ENCODE measurements at places on chromosomes 1 and 21.
A peak's percentile ranks its signal among the peaks of the same experiment; 100 is the strongest.

DNA sequence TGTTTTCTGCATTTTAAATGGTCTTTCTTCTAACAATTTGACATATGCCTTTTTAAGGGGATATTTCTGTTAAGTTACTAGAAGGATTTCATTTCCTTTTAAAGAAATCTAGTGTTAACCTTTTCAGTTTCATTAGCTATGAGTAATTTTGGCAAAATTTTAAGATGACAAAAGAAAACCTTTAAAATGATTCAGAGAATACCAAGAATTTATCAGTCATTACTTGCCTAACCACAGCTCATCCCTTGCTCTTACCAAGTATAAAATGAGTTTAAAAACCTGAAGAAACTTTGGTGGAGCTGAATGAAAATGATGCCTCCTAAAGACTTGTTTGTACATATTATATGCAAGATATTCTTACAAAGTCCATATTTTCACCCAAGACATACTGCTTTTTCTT is 101.7 kb downstream of the NEK7 start:
- no peak for DNase-seq

GRCh38 chr1:14568716-14569355 is 29.6 kb upstream of the KAZN start:
- DNase-seq: no peak

DNA sequence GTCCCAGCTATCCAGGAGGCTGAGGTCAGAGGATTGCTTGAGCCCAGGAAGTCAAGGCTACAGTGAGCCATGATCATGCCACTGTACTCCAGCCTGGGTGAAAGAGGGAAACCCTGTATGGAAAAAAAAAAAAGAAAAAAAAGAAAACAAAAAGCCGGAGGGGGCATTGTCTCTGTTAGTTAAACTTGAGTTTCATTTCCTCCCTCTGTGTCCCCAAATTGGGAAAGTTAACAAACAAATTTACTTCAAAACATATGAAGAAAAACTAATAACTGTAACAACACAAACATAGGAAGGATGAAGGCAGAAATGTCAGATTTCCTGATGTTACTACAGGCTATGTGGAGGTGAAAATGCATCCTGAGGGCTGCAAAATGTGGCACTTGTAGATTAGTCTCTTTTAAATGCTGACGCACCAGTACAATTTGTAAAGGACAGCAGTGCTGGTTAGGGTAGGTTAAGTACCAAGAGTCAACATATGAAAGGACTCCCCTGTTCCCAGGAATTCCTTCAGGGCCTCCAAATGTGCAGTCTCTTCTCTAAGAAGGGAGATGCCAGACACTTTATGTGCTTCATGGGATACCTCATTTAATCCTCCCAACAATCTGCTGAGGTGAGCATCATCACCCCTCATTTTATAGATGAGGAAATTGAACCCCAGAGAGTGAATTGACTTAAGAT is 52.9 kb downstream of the DEGS1 start:
- DNase-seq: no peak

- DNase-seq: no peak
These were observed 43.0 kb downstream of the ATP6V1G3 start for GRCh38 chr1:198497326-198498102.

- no peak for DNase-seq
These were observed 25.6 kb downstream of the SLC45A1 start for GRCh38 chr1:8343464-8344001.

DNA sequence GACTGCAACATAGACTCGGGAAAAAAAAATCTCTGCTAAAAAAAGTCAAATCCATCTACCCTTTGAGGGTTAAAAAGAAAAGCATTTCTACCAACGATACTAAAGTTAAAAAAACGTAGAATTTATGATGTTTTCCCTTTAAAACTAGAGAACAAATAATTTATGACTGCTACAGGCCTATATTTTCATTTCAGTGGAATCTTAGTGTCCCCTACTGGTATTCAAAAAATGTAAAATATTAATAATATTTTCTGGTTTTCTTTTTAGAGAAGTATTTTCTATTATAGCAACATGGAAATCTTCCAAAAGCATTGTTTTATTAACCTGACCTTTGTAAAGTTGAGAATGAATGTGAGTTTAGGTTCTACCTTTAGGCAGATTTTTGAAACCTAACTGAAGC is 1582.2 kb downstream of the MRPL39 start:
- no peak for DNase-seq

DNA sequence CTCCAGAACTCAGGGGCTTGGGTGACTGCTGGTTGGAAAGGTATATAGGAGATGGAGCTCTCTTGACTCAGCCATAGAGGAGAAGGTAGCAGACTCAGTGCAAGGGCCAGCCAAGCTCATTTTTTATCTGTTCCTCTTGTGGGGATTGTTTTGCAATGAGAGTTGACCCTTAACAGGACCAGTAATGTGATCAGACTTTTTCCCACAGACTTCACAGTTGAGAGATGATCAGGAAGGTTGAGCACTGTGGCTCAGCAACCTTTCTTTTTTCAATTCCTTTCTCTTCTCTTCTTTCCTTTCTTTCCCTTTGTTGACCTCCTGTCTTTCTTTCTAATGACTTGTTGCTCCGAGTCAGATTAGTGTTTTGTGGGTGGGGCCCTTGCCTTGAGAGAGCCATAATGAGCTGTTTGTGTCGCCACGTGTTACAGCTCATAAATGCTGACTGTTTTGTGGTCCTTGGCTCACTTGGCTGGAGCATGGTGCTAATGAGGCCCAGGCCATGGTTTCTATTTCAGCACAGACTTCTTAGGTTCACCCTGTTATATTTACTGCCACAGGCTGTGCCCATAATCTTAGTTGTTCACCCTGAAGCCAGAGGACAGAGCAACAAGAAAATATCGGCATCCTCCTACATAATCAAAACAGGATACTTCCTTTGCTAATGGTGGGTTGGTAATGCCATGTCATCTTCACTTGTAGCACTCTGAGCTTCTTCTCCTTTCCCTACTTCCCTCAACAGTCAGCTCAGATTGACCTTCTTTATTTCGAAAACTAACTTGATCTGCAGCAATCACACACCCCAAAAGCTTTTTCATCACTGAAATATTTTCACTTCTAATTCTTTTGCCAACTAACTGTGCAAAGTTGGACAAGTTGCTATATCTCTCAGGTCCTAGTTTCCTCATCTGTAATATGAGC is 13.9 kb downstream of the ADAM30 start:
- DNase-seq: peak; percentile 24

DNA sequence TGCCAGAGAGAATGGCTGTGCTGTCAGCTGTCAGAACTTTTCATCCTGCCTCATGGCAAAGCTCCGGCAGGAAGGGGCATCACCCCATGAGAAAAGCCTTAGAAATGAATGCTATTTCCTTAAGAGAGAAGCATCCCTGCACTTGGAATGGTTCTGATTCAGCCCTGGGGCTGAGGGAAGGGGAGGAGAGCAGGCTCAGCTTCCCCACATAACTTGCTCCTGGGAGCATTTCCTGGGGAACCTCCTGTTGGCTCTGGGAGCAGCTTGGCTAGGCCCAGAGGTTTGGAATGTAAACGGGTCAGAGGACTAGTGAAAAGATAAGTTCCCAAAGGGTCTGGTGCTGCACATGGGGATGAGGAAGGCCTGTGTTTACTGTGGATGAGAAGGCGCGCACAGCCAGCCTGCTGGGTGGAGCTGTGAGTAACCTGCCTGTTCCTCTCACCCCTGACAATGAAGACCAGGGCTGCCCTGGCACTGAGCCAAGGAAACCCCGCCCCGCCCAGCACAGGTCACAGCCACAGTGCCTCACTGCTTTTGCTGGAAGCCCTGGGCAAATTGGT is 5.0 kb downstream of the PRELP start:
- peak; percentile 85 for DNase-seq

- DNase-seq: no peak
These were observed 26.3 kb downstream of the ADAMTS1 start for GRCh38 chr21:26818906-26819305.

DNA sequence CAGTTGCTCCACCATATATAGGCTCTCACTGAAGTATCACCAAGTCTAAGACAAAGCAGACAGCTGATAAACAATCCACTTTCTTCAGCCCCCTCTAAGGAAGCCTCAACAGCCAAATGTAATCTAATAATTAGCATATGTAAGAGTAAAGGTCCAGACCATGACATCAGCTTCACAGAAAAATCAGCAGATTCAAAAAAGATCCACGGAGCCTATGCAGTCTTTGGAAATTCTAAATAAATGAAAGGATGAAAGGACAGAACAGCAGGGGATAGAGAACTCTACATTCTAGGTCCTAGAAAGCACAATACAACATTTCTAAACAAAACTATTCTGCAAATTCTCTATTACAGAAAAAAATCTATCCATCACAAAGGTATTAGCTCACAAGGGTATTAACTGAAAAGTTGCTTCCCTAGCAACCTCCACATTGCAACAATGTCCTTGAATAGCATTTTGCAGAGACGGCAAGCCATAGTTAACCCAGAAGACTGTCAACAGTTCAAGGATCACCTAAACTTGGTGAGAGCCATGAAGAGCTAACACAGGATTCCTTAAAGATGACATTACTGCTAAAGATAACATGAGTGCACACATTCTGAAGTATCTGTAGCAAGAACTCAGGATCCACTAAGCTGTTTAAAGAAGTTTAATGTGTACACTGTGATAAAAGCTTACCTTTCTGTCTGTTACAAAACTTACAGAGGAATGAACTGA is 74.3 kb downstream of the SIPA1L2 start:
- no peak for DNase-seq

- DNase-seq: no peak
These were observed 54.9 kb upstream of the WASF2 start for GRCh38 chr1:27544834-27545233.

DNA sequence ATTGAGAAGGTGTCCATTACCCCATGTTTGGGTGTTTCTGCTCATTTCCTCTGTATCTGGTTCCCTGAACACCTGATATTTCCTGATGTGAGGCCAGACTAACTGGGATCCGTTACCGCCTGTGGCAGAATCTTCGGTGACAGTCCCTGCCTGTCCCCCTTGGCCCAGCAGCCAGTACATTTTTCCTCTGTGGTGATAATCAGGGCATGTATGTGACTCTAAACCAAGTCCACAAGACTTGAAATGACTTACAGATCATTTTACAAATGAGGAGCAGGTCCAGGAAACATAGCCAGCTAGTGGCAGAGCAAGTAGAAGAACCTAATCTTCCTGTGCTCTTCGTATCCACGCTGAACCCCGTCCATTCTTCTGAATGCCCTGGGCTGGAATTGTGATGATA is 143.5 kb upstream of the IPO9 start:
- DNase-seq: no peak

DNA sequence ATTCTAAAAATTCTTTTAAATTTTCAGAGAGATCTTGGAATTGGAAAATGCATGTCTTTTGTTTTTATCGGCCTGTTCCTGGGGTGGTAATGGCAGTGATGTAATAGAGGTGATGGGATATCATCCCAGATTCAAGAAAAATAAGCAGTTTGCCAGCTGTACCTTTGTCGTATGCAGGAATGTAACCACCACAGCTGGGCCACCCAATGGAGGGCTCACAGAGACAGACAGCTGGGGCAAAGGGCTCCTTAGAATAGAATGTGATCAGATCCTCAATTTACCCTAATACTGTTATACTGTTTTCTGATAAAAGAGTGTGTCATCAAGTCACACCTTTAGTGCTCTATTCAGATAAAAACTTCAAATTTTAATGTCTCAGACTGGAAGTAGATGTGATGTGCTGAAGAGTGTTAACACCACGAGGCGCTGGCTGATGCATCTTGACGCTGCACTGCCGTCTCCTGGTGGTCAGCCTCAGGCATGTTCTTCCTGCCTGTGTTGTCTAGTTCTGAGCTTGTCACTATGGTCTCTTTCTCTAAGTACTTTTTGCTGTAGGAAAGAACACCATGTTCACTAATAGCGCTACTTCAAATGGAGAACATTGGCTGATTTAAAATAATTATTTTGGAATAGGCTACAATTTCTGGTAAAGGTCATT is 78.8 kb downstream of the C1orf21 start:
- no peak for DNase-seq

DNA sequence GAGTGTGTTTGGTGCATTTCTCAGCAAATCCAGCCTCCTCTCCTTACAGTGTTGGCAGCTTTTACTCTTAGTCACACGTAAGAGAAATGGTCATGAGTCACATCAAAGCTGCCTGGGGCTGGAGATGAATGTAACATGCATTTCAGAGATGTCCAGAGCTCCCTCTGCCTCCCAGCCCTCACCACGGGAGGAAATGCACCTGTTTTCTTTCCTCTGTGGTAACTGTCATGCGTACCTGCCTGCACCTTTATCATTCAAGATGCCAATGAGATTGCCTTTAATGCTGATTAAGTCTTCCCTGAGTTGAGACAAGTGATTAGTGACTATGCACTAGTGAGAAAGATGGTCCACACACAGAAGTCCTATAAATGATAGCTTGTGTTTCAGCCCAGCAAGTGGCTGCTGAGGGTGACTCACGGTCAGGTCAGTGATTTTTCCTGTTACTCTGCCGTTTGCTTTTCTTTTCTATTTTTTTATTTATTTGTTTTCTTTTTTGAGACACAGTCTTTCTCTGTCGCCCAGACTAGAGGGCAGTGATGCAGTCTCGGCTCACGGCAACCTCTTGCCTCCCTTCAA is 277.3 kb upstream of the FMN2 start:
- DNase-seq: no peak

DNA sequence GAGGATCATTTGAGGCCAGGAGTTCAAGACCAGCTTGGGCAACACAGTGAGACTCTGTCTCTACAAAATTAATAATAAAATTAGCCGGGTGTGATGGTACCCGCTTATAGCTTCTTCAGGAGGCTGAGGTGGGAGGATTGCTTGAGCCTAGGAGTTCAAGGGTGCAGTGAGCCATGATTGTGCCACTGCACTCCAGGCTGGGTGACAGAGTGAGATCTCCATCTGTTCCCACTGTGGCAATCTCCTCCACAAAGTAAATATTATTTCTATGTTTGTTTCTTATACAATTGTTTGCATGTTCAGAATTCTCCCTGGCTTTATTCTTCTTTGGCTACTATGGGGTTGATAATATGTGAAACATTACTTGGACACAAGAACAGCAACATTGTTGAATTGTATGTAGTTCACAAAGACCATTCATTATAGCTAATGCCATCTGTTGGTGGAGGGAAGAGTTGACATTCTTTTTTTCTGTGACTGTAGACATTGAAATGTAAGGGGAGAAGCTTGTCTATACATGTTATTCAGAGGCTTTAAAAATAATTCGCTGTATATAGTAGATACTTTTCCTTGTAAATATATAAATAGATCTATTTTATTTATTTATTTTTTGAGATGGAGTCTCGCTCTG is 47.8 kb upstream of the SRSF10 start:
- DNase-seq: peak; percentile 38

- DNase-seq: no peak
These were observed 14.7 kb upstream of the SPRR5 start for GRCh38 chr1:152932170-152932811.

- DNase-seq: no peak
These were observed 26.3 kb downstream of the ATP2B4 start for GRCh38 chr1:203652724-203653461.

DNA sequence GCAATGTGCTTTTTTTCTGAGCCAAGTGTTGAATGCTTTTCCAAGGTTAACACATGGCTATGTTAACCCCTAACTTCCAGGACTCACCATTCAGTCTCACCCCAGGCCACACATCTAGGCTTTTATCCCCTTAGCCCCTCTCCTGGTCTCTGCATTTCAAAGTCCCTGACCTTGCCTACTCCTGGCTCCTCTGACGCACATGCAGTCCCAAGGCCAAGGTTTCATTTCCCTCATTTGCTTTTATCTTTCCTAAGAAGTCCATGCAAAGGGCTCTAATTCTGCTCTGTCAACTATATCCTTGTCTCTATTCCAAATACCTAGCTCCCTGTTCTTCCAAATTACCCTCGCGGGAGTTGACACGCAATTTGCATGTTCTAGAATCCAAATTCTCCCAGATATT is 25.4 kb downstream of the SLC30A10 start:
- DNase-seq: no peak

GRCh38 chr1:201217851-201218250 is 27.2 kb downstream of the IGFN1 start:
- no peak for DNase-seq

- no peak for DNase-seq
These were observed 83.5 kb upstream of the ZNF281 start for GRCh38 chr1:200493344-200493743.
